SK-N-DZ (cell line): ENCODE measurements at places on chromosomes 4 and X.

- no peak for DNase-seq
These were observed 56.8 kb downstream of the SEPSECS start for GRCh38 chr4:25103418-25103817.

DNA sequence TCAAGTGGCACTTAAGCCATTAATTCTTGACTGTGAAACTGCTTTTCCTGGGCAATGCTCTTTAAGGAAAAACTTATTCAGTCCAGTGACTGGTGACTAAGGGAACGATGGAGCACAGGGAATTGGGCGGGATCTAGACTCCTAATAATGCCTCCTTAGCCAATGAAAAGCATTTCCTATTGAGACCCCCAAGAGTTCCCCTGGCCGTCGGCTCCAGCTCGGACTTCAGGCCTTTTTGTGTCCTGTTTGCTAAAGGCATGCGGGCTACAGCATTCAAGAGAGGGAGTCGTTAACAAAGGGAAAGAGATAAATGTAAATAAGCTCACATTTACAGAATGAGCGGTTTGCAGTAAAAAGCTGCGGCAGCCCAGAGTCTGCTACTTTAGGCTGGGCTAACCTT is at the start of gene LPAR4:
Gene LPAR4 (plus strand): TSS at position 232 of the 400 bp plus-strand sequence. CDS start 7,150 bp downstream, outside the sequence.
- DNase-seq = no peak

GRCh38 chrX:115226929-115227328 is 7.0 kb downstream of the LRCH2 start:
- peak; percentile 49 for DNase-seq

GRCh38 chrX:40167850-40168479 is 70.2 kb upstream of the BCOR start:
- DNase-seq = no peak

- DNase-seq = no peak
These were observed 304.2 kb downstream of the ARHGAP24 start for GRCh38 chr4:85779165-85779564.

DNA sequence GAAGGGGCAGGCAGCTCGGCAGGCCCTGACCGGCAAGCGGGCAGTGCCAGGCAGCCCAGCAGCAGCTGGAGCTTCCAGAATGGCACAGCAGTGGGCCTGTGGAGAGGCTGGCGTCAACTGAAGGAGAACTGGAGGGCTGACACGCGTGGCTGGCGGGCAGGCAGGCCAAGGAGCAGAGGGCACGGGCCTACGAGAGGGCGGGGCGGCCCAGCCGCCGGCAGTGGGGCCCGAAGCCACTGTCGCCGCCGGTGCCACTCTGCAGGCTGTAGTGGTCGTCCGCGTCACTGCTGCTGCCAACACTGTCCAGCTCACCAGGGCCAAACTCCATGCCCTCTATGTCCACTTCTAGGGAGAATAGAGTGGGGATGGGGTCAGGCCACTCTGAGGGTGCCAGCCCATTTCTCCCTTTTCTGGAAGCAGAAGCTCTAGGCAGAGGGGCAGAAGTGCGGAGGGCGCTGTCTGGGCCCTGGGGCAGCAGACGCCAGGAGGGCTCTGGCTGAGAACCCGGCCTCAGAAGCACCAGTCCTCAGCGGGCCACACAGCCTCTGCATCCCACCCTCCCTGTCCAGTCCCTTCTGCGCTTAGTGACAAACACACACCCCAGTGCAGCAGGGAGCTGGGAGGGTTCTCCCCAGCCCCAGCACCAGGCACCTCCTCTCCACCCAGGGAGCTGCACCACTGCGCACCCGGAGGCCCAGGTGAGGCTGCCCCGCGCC is 8.6 kb upstream of the HAUS3 start:
- DNase-seq = no peak

GRCh38 chrX:70001269-70001668 is 48.5 kb downstream of the AWAT2 start:
- no peak for DNase-seq

GRCh38 chr4:102612824-102613366 is 111.7 kb downstream of the NFKB1 start:
- no peak for DNase-seq

- no peak for DNase-seq
These were observed 10.6 kb downstream of the CENPVL3 start for GRCh38 chrX:51608126-51608525.

DNA sequence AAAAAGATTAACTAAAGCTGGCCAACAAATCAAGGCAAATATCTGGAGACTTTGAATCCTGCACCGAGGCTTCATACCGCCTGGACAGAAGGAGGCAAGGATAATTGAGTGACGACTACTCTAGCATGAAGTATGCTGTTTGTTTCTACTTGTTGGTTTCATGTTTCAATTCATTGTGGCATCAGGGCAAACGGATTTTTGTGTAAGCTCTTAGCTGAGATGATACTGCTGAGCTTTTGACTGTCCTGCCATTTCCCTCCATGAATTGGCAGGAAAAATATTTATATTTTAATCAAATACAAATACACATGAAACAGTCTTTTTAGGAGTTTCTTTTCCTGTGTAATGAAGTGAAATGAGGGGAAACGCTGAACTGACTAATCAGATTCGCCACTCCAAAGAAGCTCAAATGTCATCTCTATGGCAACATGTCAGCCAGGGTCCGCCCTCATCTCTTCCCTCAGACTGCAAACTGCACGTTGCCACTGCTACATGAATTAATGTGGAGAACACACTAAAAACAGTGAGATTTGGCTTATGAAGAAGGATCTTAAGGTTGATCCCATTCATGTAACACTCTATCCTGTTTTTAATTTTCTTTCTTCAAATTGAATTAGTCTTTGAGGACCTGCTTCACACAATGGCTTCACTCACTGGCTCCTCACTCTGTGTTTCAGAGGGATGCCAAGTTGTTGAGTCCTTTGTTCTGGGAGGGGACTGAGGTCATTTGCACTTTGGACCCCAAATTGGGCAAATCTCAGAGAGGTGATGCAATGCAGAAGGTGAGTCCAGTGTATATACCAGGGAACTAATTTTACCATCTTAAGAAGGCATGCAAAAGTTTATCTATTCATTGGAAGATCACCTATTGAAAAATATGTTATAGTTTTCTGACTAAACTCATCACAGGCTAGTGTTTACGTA is 149.6 kb upstream of the MID1 start:
- DNase-seq = peak; percentile 64

DNA sequence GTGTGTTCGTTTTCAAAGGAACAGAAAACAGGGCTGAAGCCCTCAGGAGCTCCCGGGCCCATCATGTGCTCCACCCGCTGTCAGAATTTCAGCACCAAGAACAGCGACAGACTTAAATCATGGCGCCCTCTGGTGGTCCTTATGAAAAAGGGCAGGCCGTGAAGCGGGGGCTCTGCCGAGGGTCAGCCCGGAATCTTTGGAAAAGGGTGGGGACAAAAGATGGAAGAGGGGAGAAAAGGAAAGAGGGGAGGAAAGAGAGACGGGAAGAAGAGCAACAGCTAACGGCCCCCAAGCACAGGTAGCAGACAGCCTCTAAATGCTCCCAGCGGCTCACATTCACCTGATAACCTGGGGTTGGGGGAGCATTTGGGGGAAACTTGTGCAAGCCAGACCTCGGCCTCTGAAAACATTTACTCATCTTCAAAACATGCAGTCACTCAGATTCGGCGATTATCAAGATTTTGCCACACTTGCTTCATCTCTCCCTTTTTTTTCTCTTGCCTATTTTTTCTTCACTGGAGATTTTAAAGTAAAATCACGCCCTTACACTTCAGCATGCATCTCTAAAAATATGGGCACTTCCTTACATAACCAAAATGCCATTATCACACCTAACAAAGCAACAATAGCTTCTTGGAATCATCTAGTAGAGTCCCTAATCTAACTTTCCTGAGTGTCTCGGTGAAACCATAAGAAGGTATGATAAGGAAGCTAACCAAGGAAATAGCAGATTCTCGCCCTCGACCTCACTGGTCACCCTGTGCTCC is 28.1 kb upstream of the MAN2B2 start:
- peak; percentile 63 for DNase-seq

- DNase-seq = no peak
These were observed 25.5 kb downstream of the GPAT3 start for GRCh38 chr4:83561381-83561780.

DNA sequence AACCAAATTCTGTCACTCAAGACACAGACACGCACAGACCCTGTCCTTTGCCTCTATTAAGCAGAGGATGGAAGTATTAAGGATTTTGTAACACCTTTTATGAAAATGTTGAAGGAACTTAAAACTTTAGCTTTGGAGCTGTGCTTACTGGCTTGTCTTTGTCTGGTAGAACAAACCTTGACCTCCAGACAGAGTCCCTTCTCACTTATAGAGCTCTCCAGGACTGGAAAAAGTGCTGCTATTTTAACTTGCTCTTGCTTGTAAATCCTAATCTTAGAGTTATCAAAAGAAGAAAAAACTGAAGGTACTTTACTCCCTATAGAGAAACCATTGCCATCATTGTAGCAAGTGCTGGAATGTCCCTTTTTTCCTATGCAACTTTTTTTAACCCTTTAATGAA is 215.7 kb downstream of the GC start:
- DNase-seq = no peak

- no peak for DNase-seq
These were observed 57.5 kb upstream of the GIMD1 start for GRCh38 chr4:106426069-106426468.

GRCh38 chr4:26584725-26585124 is 841 bp downstream of the TBC1D19 start:
- DNase-seq = no peak

DNA sequence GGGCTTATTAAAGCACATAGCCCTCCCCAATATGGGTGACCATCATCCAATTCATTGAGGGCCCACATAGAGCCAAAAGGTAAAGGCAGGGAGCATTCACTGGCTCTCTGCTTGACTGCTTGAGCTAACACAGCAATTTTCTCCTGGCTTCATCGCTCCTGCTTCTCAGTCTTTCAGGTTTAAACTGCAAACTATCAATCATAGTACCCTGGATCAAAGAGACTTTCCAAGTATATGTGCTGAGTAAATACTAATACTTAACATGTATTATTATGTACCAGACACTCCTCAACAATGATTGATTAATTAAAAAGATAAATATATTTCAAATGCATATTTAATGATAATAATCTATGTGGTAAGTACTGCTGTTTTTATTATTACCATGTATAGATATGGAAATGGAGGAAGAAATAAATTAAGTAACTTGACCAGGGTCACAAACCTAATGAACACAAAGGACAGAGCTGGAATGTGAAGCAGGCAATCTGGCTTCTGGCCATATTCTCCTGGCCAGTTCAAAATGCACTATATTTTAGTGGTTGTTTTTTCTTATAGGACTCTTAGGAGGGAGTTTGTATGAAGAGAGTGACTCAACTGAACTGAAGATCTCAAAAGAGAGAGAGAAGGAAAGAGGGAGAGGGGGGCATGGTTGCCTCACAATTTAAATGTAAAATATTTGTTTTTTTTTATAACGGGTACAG is 1197.3 kb downstream of the TECRL start:
- no peak for DNase-seq

DNA sequence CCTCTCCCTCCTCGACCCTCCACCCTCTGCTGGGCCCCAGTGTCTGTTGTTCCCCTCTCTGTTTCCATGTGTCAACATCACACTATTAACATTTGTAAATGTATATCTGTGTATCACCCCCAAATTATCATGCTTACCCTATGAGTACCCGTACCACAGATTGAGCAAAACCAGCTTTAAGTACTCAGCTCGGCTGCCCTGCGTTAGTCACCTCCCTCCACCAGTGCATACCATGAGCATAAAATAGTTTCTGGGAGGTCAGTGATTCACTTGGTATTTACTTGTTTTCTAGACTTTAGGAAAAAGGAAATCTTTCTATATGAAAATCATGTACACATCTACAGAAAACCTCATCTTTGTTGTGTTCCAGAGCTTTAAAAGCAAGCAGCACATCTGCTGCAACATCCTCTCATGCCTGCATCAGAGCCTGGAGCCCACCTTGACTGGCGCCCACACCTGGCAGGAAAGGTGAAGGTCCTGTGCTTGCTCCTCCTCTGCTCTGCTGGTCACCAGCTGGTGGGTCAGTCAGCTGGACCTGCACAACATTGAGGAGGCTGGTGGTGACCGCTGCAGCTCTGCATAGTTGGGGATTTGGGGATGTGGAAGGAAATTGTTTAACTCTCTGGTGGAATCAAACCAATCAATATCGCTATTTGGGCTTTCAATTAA is 214.4 kb upstream of the KLF3 start:
- DNase-seq = no peak

DNA sequence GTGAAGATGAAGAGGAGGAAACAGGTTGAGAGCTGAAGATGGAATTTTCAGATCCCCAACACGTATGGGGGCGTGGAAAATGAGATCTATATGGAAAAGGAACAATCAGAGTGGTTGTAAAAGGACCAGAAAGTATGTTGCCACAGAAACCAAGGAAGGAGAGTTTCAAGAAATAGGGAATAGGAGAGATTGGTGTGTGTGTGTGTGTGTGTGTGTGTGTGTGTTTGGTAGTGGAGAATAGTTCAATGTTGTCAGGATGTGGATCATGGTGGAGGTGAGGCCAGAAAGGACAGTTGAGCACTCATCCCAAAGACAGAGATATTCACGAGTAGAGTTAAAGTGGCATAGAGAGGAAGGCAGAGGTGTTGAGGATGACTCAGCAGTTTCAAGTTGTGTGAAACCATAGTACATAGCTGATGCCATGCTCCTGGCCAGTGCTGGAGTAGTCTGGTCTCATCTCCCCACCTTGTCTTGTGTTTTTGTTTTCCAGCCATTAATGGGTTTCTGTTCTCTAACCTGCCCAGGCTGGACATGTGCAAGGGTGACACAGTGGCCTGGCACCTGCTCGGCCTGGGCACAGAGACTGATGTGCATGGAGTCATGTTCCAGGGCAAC is 36.1 kb downstream of the HEPH start:
- DNase-seq = no peak

GRCh38 chr4:74770226-74770910 is 24.0 kb downstream of the BTC start:
- DNase-seq = no peak

DNA sequence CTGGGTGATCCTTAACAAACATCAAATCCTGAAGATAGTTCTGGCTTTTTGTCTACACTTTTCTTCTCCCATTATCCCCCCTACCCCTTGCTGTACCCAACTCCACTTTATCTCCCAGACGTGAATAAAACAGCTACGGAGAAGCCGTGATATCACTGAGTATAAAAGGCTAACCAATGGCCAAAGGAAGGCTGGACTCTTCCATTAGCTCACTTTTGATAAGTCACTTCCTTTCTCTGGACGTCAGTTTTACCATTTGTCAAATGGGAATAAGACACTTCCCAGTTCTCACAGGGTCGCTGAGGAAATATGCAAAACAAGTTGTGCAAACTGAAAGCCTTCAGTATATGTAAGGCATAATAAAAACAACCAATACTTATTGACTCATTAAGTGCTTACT is 38.6 kb upstream of the EDA2R start:
- no peak for DNase-seq

- no peak for DNase-seq
These were observed 19.7 kb downstream of the FABP2 start for GRCh38 chr4:119302073-119302832.

DNA sequence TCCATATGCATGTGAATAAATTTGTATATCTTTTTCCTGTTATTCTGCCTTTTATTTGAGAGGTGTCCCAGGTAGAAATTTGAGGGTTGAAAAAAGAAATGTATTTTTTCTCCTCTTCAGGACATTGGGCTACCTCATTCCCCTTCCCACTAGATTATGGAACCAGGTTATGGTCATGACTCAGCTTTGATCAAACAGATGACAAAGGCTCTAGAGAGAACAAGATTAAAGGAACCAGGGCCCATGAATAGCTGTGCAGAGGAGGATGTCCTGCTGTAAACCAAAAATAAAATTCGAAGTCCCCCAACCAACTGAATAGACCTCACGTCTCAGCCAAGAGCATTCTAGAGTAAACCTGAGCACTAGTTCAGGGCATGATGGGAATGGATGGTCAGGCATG is 313.2 kb downstream of the RAPGEF2 start:
- DNase-seq = no peak

GRCh38 chr4:29243851-29244250 is 1476.3 kb upstream of the PCDH7 start:
- DNase-seq = no peak
